ENCODE measurements at places on chromosomes 6 and 20.

DNA sequence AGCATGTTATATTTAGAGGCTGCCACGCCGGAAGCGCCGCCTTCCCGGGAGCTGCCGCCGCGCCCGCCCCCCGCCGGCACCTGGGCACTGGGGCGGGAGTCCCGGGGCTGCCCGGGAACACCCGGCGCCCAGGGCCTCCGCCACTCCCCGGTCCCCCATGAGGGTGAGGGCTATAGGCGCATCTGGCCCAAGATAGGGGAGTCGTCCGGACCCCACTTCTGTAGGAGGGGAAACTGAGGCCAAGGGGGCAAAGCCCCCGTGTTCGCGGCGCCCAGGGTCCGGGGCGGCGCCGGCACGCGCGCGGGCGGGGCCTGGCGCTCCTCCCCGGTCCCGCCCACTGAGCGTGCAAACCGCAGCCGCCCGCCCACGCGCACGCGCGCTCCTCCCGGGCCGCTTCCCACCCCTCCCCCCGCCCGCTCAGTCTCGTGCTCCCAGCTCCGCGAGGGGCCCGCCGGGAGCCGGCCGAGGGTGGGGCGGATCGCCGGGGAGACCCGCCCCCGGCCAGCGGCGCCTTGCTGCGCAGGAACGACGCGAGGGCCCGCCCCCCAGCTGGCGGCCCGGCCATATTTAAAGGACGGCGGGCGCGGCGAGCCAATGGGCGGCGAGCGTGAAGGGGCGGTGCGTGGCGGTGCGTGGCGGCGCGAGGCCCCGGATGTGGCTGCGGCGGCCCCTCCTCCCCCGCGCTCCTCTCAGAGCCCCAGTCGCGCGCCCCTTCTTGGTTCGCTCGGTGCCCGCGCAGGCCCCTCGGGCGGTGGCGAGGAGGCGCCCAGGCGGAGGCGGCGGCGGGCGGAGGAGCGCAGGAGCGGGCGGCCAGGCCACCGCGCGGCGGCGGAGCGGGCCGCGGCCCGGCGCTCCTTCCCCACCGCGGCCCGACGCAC is at the start of gene LSM14B:
Gene LSM14B (plus strand): TSS at position 700 of the 878 bp plus-strand sequence. CDS start 192 bp downstream, outside the sequence.
- peak; percentile 97 for DNase-seq

- DNase-seq, result no peak
Measured at GRCh38 chr6:107592806-107593205, 102.9 kb downstream of the SOBP start.

DNA sequence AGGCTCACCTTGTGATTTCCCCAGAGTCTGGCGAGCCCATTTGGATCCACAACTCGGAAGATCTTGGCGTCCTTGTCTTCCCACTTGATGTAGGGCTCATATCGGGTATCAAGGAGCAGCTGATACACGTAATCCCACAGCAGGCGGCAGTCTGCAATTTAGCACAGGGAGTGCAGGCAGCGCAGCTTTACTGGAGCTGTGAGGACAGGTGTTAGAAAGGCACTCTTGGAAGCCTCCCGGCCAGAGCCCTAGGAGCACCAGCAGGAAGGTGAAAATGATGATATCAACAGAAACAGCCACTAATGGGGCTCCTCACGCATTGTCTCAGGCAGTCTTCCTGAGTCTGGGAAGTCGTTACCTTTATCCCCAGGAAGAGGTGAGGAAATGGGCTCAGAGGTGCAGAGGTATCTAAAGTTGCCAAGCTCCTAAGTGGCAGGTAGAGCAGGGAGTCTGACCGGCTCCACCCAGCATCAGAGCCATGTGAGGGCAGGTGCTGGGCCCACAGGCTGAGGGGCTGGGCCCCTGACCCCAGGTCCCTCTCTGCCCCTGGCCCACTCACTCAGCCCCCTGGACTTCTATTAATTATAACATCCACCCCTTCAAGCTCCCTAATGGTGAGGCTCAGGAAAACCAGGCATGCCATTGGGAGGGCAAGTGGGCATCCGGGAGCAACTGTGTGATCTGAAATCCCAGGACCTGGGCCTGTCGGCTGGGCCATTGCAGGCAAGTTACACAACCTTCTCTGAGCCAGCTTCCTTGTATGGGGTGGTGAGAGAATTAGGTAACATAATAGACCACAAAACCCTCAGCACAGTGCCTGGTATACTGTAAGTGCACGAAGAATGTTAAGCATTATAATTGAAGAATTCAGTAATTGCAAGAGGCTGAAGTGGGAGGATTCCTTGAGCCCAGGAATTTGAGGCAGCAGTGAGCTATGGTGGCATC is 18.3 kb downstream of the ETV7 start:
- DNase-seq, result no peak

GRCh38 chr20:57708694-57709673 is 831 bp downstream of the PMEPA1 start:
- DNase-seq, result no peak

GRCh38 chr20:54014293-54014926 is 56.0 kb downstream of the BCAS1 start:
- no peak for DNase-seq

- no peak for DNase-seq
Measured at GRCh38 chr6:24982231-24982630, 46.5 kb upstream of the RIPOR2 start.

DNA sequence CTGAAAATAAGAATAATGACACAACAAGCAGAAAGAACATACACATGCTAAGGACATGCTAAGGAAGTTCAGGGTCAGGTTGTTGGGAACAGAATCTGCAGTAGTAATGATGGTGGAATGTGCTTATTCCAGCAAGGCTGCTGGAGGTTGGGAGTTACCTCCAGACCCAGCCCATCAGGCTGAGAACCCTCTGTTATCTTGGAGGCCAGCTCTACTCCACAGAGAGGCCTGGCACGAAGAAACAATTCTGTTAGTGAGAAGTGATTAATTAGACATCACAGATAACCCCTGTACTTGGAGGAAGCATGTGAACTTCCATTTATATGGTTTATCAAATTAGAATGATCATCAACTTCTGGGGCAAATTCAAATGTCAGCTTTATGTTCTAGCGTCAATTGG is 22.1 kb upstream of the ARHGAP18 start:
- no peak for DNase-seq

DNA sequence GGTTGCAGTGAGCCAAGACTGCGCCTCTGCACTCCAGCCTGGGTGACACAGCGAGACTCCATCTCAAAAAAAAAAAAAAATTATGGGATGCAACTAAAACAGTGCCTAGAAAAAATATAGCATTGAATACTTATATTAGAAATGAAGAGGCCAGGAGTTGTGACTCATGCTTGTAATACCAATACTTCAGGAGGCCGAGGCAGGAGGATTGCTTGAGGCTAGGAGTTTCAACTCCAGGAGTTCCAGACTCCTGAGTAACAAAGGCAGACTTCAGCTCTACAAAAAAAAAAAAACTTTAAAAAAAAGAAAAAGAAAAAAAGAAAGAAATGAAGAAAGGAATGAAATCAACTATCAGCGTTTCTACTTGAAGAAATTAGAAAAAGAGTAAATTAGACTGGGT is 17.1 kb upstream of the GJA1 start:
- DNase-seq, result no peak

GRCh38 chr6:64225503-64225902 is 589.9 kb downstream of the PHF3 start:
- DNase-seq, result no peak

DNA sequence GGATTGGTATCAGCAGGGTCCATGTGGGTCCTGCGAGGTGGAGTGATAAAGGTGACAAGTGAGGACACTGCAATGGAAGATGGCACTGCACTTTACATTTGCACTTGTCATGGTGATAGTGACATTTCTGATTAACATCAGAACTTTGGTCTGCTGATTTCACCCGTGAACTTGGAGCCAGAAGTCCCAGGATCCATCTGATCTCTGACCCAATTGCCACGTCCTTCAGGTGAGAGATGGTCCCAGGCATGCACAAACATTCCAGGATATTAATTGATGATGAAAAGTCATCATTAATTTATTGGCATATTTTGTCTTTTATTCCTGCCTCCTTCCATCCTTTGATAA is 9.8 kb upstream of the GHRH start:
- DNase-seq, result no peak

DNA sequence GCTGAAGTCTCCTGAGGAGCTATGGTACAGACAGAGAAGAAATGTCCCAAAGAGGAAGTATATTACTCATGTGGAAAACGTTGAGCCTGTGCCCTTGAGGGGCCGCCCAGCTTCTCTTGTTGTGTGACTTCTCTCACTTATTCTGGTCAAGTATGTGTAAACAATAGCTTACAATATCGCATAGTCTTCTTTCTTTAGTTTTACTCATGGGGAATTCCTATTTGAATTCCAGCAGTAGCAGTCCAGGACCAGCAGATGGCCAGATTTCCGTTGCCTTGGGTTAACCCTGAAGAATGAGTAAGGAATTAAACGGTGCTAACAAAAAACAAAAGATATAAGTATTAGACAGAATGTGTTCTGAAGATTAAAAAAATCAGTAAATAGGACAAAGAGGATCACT is 522.0 kb upstream of the GJE1 start:
- DNase-seq, result no peak

GRCh38 chr6:31407699-31408098 is 4.3 kb downstream of the MICA start:
- DNase-seq, result no peak

DNA sequence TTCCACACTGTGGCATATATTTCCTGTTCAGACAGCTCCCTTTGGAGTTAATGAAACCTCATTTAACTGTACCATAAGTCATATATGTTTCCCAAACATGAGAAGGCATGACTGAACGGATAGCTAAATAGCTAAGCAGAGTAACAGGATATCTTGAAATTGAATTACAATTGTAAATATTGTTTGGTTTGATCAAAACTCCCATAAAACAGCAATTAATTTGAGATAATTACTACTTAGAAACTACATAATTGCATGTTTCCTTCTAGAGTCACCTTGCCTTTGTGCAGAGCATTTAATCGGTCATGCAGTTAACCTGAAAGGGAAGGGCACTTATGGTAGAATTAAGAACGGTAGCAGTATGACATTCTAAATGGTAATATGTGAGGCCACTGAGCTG is 179.0 kb upstream of the MAP3K7 start:
- no peak for DNase-seq

- no peak for DNase-seq
Measured at GRCh38 chr6:4403828-4404227, 268.5 kb upstream of the ECI2 start.

DNA sequence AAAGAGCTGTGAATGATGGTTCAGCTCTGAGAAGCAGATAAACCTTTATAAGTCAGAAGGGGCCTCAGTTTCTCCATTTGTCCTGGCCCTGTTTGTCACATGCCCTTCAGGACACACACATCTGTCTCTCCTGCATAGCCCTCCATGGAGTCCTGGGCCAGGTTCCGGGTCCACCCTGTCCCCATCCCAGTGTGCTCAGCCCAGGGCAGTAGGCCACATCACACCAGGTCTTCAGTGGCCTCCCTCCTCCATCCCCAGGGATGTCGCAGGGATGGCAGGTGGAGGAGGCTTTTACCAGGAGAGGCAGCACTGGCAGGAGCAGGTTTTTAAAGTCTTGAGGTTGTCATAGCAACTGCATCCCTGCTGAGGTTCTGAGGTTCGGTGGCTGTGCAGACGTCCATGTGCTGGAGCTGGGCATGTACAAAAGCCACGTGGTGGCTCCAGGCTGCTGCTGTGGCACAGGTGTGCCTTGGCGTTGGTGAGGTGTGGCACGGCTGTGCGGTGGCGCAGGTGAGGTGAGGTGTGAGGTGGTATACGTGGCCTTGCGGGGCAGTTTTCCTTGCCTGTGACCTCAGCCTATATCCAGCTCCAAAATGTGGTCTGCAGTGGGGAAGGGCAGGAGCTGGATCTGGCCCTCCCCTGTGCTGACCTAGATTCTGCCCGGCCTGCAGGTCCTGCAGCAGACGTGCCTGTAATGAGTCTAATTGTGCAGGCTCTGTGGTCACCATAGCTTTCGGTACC is 8.0 kb upstream of the NPBWR2 start:
- no peak for DNase-seq

- DNase-seq, result no peak
Measured at GRCh38 chr6:143062551-143062950, 1.9 kb downstream of the AIG1 start.

DNA sequence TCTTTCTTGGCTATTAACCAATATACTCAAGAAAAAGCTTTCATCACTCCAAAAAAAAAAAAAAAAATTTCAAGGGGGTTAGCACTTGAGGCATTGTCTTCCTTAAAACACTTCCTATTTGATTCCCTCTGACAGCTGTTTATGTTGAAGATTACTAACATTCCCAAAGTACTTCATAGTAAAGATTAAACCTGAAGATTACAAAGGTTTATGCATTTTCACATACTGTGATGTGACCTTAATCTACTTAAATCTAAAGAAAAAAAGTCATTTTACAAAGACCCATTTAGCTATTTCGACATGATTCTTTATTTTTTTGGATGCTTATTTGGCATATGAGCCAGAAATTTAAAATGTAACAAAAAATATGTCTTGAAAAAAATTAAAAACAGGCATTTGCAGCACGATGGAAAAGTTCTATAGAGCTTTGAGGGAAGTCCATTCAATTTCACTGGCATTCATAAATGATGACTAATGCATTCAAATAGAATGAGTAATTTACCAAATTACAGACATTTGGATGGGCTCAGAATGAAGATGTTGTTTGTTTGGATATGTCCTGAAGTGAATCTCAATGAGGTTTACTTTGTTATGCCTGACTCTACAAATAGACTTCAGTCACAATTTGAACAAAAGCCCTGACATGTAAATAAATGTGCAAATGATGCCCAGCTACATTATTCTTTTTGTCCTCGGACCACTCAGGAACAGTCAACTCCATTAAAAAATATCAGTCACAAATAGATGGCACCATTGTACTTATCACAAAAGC is 674.6 kb upstream of the MARCKS start:
- no peak for DNase-seq

GRCh38 chr6:148104131-148104530 is 238.5 kb upstream of the SASH1 start:
- DNase-seq, result no peak

GRCh38 chr6:45375449-45375848 is 2.3 kb downstream of the SUPT3H start:
- no peak for DNase-seq

DNA sequence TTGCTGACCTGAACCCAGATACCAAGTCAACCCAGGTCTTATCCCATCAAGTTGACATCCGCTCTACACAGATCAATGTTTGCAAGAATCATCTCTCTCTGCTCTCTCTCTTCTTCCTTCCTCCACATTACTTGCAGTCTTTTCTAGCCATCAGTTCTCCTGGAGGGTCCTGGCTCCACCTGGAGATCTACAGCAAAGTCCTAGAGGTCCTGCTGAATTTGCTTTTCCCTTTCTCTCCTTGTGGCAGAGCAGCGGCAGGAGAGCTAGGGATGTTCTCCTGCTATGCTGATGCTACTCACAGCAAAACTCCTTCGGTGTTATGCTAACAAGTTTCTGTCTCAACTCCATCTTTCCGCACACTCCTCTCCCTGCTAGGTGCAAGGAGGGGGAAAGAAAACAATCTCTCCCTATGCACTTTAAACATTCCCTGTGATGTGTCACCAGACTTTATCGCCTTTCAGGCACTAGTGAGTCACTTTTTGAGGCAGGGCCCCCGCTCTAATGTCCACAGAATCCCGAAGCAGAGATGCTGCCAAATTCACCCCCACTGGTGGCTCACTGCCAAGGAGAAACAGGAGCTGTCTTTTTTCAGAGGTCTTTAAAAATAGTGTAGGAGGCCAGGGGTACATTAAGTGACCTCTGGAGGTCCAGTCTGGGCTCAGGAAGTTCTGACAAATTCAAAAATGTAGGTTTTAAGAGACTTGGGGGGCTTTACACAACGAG is 62.6 kb downstream of the FAM50B start:
- DNase-seq, result peak; percentile 15
